ENCODE measurements at places on chromosomes 1 and 21.

- peak; percentile 16 for DNase-seq
Measured at GRCh38 chr1:171055966-171056643, 34.6 kb upstream of the FMO3 start.

DNA sequence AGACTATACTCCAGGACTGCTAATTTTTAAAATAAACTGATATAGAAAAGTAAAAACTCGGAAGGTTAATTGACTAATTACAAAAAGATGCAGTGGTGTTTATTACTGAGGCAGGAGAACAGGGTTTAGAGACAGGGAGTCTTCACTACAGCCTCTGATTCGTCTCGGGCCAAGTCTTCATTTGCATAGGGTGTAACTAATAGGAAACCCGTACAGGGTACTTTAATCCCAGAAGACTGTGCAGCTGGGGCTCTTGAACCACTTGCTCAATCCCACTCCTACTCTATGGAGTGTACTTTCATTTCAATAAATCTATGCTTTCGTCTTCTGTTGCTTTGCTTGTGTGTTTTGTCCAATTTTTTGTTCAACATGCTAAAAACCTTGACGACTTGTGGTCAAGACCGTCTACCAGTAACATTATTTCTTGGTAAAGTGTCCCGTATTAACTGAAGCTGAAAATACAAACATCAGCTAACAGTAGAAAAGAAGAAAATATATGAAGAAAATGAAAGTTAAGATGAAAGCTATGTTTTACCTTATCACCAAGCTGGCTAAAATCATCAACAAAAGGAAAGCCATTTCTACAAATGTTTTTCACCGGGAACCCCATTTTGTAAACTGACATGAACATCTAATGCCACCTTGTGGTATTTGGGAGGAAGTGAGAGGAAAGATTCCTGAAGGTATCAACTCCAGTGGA is 8.0 kb downstream of the SDHB start:
- peak; percentile 78 for DNase-seq

DNA sequence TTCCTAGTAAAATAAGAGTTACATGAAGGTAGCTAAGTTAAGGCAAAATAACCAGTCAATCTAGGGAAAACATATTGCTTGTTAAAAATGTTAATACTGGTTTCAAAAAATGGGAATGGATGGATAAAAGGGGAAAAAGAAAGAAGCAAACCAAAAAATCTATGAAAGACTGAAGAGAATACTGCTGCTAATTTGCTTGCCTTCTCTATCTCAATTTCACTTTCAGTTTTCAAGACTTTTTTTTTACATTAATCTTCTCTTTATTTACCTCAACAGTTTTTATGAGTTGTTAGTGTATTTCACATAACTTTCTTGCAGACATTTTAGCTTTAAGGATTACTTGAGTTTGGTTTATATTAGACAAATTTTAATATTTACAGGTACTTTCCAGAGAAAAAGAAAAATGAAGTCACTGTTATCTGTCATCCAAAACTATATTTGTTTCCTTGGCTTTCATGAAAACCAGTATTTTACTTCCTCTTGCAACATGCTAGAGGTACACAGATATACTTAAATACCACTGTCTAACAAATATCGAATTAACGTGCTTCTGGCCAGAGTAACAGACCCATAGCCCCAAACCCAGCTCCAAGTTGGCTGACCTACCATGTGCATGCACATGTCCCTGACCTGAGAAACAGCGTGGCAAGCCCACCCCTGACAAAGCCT is 70.7 kb downstream of the COL24A1 start:
- DNase-seq, result no peak

GRCh38 chr1:3384407-3384806 is 70.1 kb upstream of the ARHGEF16 start:
- no peak for DNase-seq

GRCh38 chr1:63524201-63524600 is 876 bp downstream of the EFCAB7 start:
- DNase-seq, result peak; percentile 12
